ENCODE measurements at places on chromosomes 1 and 21. TPM values are rescaled to one million over a fixed set of nuclear protein-coding genes. Genes with fewer than 3 reads are reported as not detected.

Gene ACTL8
- polyA plus RNA-seq = 0.06 TPM

Gene CLCA1
- polyA plus RNA-seq = not detected

DNA sequence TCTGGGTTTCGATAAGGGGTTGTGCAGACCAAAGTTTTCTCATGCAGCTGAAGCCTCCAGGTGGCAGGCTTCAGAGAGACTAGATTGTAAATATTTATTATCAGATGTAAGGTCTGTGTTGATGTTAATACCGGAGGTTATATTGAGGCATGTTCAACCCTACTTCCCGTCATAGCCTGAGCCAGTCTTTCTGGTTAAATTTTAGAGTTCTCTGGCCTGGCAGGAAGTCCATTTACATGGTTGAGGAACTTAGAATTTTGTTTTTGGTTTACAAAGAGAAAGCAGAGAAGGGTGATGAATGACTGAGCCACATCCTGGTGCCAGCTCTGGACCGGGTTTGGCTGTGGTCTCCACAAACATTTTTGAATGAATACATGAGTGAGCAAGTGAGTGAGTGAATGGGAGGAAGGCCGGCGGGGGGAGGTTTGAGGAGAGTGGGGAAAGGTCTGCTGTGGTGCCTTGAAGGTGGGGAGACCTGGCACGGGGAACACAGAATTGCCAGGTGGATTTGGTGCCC is 218.5 kb downstream of the DISC1 start:
- DNase-seq = no peak

DNA sequence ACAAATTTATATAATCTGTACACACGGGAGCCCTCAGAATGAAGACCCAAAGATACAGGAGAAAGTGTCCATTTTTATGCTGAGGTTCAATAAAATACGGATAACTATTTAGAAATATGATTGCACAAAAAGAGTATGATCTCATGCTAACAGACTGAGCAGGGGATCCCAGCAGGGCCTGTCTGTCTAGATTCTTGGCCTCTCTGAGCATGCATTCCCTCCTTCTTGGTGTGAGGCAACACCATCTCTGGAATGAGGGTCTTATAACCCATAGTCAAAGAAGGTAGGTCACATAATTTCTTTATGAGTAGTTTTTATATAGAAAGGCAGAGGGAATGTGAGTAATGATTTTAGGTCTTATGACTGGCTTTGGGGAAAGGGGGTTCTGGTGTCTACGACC is 5.4 kb downstream of the PRMT6 start:
- no peak for DNase-seq

- DNase-seq = no peak
Measured at GRCh38 chr1:103058391-103058790, 49.9 kb downstream of the COL11A1 start.

- DNase-seq = no peak
Measured at GRCh38 chr1:220374449-220374848, 102.2 kb upstream of the RAB3GAP2 start.

GRCh38 chr1:107523061-107523460 is 382.2 kb downstream of the NTNG1 start:
- DNase-seq = no peak

- no peak for DNase-seq
Measured at GRCh38 chr1:155278689-155279160, 1.5 kb downstream of the HCN3 start.
